ENCODE measurements at places on chromosomes 4 and X. TPM values are rescaled to one million over a fixed set of nuclear protein-coding genes. Genes with fewer than 3 reads are reported as not detected.

The FAT4 gene
- 5.4 TPM for total RNA-seq

The VCX2 gene
- not detected for total RNA-seq

The RBMX2 gene
- 16.0 TPM for total RNA-seq

DNA sequence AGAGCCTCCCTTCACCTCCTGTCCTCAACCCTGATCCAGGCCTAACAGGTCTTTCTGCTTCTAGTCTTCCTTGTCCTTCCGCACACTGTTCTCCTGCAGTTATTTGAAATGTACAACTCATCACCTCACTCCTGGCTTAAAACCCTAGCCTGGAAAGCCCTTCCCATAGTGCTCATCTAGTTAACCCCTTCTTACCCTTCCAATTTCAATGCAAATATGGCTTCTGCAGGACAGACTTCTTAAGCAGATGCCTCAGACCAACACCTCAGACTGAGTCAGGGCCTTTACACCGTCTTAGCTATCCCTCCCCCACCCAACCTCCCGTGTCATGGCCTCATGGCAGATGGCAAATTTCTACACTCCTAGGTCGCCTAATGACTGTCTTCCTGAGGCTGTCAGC lies 130.4 kb downstream of the BCOR start:
- no peak for DNase-seq

DNA sequence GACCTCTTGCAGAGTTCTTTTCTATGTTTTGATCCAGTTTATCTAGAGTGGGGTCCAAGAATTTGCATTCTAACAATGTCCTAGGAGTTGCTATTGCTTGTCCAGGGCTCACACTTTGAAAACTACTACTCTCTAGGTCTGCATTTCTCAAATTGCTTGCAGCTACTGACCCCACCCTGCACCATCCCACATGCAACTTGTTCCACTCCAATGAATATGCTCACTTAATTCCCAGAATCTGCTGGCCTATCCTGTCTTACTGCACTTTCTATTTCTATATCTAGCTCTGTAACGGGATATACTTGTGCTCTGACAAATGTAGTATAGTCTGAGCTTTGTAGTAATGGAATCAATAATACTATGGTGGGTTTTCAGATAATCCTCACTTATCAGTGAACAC lies 570.3 kb downstream of the IQCM start:
- DNase-seq: no peak

DNA sequence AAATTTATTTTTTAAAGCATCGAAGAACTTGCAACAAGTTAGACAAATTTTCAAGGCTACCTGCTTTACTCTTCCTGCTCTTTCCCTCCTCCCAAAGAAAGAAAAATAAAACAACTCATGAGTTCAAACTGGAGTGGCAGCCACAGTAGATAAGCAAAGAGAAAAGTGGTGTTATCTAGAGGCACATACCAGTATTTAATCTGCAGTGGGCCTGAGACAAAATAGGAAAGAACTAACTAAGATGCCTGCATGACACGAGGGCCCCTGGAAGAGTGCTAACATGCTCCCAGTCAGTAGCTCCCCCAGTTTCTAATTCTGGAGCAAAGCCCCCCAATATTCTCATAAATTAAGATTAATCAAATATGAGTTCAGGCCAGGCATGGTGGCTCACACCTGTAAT lies 7.9 kb downstream of the ARL9 start:
- DNase-seq: no peak

- no peak for DNase-seq
Measured at GRCh38 chr4:125368671-125369081, 53.9 kb downstream of the FAT4 start.

GRCh38 chr4:53043891-53044650 lies 182.0 kb downstream of the RASL11B start:
- no peak for DNase-seq

- DNase-seq: no peak
Measured at GRCh38 chr4:87739494-87739893, 59.9 kb upstream of the IBSP start.

Data from suprapubic skin (tissue), 4 donors.